ENCODE measurements at places on chromosomes 5 and 9.

GRCh38 chr5:53970475-53970874, 339.9 kb downstream of the ARL15 start:
- DNase-seq: no peak

GRCh38 chr5:4098226-4098625, 502.6 kb downstream of the IRX1 start:
- no peak for DNase-seq

DNA sequence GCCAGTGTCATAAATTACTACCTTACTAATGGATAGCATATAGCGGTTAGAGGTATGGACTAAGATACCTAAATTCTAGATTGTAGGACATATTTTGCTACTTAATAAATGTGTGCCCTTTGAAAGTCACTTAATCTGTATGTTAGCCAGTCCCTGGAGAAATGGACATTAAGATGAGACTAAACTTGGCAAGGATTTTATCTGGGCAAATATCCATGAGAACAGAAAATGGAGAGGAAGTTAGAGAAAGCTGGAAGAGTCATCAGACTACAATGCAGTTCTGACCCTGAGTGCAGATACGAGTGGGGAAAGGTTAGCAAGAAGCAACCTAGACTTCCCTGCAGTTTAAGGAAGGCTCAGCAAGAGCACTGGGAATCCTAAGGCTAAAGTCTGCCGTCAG, 33.0 kb downstream of the TBCA start:
- no peak for DNase-seq

- no peak for DNase-seq
These were observed 25.9 kb downstream of the HOMER1 start for GRCh38 chr5:79488058-79488457.

GRCh38 chr9:113618836-113619490, 155.4 kb downstream of the RGS3 start:
- no peak for DNase-seq

DNA sequence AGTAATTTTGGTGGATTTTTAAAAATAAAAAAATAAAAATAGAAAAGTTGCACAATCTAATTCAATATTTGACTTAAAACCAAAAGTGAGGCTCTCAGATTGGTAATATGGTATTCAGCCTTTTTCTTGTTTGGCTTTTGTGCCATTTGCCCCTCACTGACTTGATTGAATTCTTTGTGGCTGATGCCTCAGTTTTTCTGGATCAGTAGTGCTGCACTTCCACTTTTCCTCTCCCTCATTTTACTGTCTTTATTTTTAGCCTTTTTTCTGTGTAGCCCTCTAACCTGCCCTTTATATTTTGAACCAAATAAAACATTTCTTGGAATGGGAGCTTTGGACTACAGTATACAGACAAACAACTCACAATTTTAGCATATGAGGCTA, 3.8 kb upstream of the MSMP start:
- no peak for DNase-seq

DNA sequence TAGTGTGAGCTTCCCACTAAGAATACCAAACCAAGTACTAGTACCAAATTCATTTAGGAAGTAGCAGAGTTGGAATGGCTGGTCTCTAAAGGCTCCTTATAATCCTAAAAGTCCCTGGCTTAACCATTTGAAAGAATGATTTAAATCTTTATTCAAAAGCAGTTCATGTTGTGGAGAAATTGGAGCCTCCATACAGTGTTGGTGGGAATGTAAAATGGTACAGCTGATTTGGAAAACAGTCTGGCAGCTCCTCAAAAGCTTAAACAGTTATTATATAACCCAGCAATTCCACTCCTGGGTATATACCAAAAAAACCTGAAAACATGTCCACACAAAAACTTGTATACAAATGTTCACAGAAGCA, 2.9 kb downstream of the PLIN2 start:
- no peak for DNase-seq

DNA sequence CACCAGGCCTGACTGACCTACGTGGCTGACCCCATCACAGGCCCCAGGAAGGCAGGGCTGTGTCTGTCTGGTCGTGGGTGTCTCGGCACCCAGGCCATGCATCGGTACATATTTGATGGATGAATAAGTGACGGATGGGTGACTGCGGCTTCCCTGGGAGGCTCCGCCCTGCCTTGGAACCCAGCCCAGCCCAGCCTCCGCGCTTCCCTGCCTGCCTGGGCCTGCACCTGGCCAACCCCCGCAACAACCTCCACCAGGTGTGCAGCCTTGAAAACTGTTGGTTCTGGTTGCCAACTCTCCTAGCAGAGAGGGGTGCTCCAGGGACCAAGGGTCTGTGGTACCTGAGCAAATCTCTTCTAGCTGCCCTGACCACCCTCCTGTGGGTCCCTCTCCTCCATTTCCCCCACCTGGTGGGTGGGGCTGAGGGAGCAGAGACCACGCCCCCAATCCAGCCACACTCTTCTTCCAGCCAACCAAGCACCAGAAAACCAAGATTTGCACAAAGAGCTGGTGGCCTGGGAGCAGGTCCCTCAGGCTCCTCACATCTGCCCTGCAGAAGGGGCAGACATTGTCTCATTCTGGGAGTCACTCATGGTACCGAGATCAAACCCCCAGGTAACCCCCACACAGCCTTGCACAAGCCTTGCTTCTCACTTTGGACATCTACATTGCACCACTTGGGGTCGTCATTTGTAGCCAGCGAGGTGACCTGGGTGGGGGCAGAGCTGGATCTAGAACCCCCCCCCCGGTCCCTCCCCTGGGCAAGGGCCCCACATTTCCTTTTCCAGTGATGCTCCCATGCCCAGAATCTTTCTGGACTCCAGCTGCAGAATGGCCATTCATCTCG, 100.6 kb upstream of the IER5L start:
- no peak for DNase-seq

DNA sequence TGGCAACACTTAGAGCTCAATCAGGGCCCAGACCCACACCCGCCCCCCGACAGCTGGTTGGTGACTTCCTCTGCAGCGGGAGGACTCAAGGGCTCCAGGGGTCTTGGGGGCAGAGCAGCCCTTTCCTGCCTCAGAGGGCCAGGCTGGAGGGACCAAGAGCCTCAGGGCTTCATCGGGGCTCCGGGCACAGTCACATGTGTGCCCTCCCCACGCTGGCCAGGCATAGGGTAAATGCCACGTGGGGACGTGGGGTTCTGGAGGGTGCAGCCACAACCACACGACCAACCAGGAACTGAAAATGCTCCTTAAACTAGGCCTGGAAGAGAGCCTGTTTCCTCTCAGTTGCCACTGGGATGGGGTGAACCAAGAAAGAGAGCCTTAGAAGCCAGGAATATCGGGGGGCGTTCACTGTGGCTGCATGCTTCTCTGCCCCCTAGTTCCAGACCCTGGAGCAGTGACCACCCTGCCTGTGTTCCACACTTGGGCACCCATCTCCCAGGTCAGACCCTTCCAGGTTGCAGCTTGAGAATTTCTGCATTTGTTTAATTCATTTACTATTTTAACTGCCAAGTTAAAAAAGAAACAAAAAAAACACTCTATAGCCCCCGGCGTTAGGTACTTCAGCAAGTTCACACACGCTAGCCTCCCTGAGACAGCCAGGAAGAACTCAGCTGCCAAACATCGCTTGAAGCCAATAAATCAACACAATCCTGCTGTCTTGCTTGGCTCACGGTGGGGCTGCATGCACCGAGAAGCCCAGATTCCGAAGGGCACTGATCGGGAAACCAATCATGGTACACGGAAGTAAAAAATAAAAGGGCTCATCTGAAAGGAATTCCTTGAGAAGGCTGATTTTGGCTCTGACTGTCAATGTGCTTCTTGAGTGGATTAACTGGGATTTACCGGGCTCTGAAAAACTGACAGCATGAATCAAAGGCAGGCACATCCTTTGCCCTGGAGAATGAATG, 56.1 kb upstream of the PHYKPL start:
- DNase-seq: no peak

GRCh38 chr5:168022446-168023169, 268.8 kb upstream of the WWC1 start:
- no peak for DNase-seq

DNA sequence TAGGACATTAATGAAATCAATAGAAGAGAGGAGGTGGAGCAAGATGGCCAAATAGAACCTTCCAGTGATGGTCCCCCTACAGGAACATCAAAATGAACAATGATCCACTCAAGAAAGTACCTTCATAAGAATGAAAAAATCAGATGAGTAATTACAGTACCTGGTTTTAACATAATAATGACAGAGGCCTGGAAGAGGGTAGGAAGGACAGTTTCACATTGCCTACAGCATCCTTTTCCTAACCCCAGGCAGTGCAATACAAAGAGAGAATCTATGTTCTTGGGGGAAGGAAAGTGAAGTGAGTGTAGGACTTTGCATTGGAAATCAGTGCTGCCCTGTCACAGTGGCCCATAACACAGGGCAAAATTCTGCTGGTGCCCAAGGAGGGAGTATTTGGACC, 81.2 kb upstream of the SPTLC1 start:
- no peak for DNase-seq

DNA sequence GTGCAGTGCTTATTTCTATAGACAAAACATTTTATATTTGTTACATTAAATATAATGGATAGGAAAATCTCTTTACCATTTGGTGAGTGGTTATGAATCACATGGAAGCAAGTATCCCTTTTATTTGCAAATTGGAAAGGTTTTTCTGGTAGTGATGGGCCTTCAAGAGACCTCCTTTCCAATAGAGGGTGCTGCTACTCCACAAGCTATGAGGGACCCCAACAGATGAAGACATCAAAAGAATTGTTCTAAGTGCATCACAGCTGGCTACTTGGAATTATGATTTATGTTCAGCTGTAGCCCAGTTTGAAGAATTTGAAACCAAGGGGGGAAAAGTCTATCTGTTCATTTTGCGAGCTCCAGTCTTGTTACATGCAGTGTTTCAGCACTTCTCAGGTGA, 493.7 kb upstream of the SGCD start:
- DNase-seq: no peak

DNA sequence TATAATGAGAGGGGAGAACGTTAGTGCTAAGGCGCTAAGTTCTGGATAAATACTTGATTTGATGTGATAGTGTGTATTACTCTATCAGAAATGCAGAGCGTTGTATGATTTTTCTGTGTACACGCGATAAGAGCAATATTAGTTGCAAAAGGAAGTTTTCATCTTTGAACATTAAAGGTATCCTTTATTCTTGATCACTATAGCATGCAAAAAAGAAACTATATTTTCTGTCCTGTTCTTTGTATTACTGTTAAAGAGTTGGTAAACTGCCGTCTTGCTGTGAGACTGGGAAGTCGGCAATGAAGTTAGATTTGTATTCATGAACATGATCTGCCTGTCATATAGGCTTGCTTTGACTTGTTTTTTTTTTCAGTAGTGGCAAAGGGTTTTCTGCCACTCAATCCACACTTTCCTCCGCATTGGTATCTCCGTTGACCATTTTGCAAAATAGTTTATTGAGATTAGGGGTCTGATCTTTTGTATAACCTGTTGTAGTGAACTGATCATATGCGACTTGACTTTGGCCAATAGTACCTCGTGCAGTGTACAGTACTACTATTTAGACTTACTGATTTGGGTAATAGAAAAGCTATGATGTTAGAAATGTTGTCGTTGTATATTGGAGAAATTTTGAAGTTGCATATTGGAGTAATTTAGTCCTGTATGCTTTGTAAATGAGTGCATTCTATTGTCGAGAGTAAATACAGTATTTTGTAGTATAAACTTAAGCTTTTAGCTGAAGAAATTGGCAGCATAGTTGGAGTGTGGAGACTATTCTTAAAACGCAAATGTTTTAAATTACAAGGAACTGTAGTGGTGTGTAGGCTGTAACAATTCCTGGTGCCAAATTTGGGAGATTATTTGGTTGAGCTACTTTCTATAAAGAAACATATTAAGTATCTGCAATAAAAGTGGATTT, 1.7 kb downstream of the DENND4C start:
- DNase-seq: no peak

- no peak for DNase-seq
These were observed 970.0 kb downstream of the MAT2B start for GRCh38 chr5:164475339-164475977.

DNA sequence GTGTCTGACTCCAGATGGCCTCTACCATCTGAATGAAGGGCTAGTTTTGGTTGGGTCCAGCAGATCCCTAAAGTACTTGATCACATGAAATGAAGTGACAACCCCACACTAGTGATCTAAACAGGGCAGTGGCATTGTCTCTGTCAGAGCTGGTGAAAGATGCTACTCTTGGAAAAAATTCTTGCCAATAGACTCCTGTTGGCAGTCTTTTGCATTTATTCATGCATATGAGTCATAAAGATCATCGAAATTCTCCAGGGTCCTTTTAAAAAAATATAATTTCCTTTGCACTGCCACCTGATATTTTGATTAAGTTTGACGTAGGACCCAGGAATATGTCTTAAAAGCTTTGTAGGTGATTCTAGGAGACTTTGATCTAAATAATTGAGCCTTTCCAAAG, 135.1 kb upstream of the ELL2 start:
- DNase-seq: no peak

GRCh38 chr5:66209794-66210193, 65.7 kb downstream of the SREK1 start:
- no peak for DNase-seq

GRCh38 chr5:35861718-35862117, 5.0 kb downstream of the IL7R start:
- DNase-seq: no peak

GRCh38 chr9:16385590-16385989, 484.9 kb downstream of the BNC2 start:
- DNase-seq: no peak

DNA sequence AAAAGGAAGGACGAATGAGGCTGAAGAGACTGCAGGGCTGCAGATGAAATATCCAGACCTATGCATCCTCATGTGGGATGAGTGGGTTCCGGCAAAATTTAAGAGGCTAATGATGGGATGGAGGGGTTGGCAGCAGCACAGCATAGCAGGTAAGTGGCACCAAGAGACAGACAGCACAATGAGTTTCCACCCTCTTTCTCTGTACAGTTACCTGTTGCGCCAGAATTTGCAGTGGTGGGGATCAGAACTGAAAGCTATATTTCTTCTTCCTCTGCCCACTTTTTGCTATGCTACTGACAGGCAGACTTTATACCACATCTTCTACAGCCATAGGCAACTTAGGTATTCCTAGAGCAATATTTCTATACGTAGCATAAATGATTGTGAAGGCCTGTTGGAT, 227.0 kb downstream of the EPB41L4A start:
- DNase-seq: no peak

GRCh38 chr5:154313360-154314017, 123.0 kb downstream of the GALNT10 start:
- DNase-seq: no peak

- DNase-seq: no peak
These were observed 203.9 kb downstream of the FBXL7 start for GRCh38 chr5:15703901-15704300.

- DNase-seq: no peak
These were observed 105.6 kb upstream of the PHYKPL start for GRCh38 chr5:178338126-178338749.

DNA sequence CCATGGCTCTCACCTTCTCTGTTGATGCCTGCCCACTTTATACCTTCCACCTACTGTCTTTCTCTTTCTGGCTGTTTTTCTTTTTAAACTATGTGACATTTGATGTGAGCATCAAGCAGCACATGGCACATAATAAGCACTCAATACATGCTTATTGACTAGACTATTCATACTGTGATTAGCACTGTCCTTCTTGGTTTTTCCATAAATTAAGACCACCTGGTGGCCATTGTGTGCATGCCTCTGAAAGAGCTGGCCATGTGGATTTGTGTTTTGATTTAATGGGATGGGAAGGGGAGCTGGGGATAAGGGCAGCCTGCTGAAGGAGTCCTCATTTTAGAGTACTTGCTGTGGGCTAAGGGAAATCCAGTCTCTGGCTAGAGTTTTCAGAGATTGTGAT, 79.4 kb downstream of the ARHGEF28 start:
- DNase-seq: no peak

GRCh38 chr5:56148453-56148971, 84.6 kb downstream of the ANKRD55 start:
- DNase-seq: no peak

Data from left renal pelvis (tissue), 4 donors.